Stimulated activated CD8-positive, alpha-beta memory T cell treated with anti-CD3 and anti-CD28 coated beads, Interleukin-15, amount 100 ng/mL, for 24 hours (primary cell): ENCODE measurements at places on chromosomes 13 and 19.

DNA sequence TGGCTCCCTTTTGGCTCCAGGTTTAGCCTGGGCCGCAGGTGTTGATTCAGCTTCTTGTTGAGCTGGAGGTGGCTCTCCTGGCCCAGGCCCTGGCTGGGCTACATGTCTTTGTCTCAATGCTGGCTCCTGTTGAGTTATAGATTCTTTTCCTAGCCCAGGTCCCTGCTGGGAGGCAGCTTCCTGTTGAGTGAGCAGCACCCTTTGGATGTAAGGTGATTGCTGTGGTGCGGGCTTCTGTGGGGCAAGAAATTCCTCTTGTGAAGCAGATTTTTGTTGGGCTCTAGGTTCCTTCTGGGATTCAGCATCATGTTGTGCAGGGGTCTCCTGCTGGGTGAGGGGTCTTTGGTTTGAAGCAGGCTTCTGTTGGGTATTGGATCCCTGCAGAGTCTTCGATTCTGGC is 545 bp downstream of the LIPE start:
- DNase-seq: no peak

GRCh38 chr13:72072261-72072660 is 205.3 kb upstream of the DACH1 start:
- no peak for DNase-seq

- DNase-seq: peak; percentile 38
These were observed at the start of gene ZNF69 for GRCh38 chr19:11887611-11888531. Gene ZNF69 (plus strand): TSS chr19:11887782. CDS start chr19:11887924, 142 bp downstream.

- DNase-seq: no peak
These were observed 426.3 kb downstream of the KCTD12 start for GRCh38 chr13:76459863-76460262.

DNA sequence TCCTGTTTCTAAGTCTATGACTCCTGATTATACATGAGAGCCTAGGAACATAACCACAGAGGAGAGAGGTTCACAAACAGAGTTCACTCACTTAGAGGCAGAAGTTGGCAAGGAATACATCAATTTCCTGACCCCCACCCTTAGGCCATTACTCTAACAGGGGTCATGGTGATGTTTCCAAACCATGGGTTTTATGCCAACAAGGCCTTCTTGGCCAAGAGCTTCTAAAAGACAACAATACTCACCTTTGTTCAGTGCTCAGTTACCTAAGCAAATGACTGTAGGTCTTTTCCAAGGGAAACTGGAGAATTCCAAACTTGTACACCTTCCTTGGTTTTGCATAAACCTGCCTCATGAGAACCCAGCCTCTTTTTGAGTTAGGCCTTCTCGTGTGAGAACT is 52.6 kb downstream of the ERICH4 start:
- no peak for DNase-seq

DNA sequence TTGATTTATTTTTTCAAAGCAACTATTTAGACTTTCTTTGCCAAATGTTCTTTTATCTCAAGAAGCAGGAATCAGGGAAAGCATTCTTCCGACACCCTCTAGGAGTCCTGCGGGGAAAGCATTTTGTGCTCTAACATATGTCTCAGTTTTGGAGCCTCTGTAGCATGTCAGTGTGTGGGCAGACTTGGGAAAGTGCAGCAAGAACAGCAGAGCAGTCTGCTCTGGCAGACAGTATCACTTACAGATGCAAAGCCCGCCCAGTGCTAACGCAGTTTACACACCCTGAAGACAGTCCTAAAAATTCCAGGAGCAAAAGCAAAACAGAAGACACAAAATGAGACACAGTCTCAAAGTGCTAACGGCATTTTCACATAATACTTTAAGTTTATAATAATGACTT is 393.5 kb downstream of the KLF12 start:
- no peak for DNase-seq

DNA sequence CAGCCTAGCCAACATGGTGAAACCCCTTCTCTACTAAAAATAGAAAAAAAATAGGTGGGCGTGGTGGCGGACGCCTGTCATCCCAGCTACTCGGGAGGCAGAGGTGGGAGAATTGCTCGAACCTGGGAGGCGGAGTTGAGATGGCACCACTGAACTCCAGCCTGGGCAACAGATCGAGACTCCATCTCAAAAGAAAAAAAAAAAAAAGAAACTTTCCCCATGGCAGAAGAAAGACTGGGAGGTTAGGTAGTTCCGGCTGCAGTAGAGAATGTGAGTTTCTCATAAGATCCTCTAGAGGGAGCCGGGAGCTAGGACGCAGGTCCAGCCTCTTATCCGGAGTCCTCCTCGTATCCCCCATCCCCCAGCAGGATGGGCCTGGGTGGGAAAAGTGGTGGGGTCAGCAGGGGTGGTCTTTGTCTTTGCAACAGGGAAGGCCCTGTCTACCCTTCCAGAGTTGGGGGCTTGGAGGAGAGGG is 13.2 kb upstream of the CREB3L3 start:
- no peak for DNase-seq

- DNase-seq: no peak
These were observed 8.8 kb downstream of the CYP4F3 start for GRCh38 chr19:15649526-15649925.

- no peak for DNase-seq
These were observed 1.4 kb downstream of the SIAH3 start for GRCh38 chr13:45850027-45850613.

DNA sequence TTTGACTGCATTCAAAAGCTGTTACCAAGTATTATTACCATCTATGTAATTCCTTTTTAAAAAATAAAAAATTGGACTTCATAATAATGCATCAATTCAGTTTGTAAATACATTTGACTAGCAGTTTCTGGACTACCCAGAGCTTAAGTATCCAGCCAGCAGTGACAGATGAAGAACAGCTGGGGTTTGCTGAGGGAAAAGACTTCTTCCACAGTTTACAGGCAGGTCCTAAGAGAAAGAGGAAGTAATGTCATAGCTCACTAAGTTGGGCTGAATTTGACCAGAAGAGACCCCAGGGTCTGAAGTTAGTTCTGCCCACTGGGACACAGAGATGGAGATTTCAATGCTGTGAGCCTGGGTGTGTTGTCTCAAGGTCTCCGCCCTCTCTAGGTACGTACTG is 96.4 kb downstream of the MBNL2 start:
- DNase-seq: no peak

GRCh38 chr13:43242040-43242439 is 218.7 kb downstream of the DNAJC15 start:
- DNase-seq: no peak

- DNase-seq: no peak
These were observed 53.0 kb upstream of the TPM4 start for GRCh38 chr19:16023146-16023915.

GRCh38 chr13:100674572-100674871 is at the start of gene TMTC4:
Gene TMTC4 (minus strand): TSS chr13:100674795. CDS start chr13:100670362, 4,433 bp downstream.
- DNase-seq: no peak

DNA sequence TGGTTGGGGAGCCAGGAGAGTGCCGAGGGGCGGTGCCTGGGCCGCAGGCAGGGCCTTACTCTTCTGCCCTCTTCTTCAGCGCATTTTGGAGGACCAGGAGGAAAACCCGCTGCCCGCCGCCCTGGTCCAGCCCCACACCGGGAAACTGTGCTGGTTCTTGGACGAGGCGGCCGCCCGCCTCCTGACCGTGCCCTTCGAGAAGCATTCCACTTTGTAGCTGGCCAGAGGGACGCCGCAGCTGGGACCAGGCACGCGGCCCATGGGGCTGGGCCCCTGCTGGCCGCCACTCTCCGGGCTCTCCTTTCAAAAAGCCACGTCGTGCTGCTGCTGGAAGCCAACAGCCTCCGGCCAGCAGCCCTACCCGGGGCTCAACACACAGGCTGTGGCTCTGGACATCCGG is 9.4 kb downstream of the PGLS start:
- no peak for DNase-seq

- DNase-seq: no peak
These were observed 593 bp downstream of the ATG4D start for GRCh38 chr19:10544242-10544752.

DNA sequence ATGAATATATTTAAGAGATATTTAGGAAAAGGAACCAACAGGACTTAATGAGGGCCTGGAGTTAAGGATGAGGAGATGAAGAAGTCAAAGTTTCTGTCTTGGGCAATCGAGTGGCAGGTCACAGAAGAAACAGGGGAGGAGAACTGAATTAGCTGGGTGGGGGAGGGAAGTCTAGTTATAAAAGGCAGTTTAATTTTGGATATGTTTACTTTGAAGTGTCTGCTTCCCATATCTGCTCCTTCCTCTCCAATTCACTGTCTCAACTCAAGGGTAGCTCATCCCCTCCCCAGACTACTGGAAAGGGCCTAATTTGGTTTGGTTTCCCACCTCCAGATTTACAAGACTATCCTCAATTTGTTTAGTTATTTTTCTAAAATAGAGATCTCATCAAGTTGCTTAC is 195.9 kb downstream of the VWA8 start:
- DNase-seq: no peak

- DNase-seq: no peak
These were observed 208.7 kb upstream of the OBI1 start for GRCh38 chr13:78867655-78868054.

DNA sequence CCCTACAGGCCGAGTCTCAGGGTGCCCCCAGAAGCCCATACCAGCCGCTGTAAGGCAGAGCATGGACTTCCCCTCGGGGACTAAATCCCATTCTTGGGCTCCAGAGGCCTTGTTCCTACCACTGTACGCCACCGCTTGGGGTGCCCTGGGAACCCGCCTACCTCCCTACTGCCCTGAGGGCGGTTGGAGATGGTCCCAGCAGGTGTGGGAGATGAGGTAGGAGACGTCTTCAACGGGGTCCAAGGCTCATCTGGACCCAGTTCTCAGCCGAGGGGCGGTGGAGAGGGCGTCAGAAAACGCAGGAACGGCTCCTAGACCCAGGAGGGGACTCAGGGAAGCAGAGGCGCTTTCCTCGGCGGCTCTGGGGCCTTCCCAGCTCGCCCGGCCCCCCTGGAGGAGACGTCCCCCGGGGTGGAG is 833 bp upstream of the ZIK1 start:
- DNase-seq: no peak

GRCh38 chr19:33177417-33177979 is 16.6 kb upstream of the LRP3 start:
- no peak for DNase-seq

GRCh38 chr13:59533561-59534555 is 629.9 kb downstream of the DIAPH3 start:
- no peak for DNase-seq

- DNase-seq: no peak
These were observed 104.2 kb downstream of the TDRD3 start for GRCh38 chr13:60501236-60501635.

DNA sequence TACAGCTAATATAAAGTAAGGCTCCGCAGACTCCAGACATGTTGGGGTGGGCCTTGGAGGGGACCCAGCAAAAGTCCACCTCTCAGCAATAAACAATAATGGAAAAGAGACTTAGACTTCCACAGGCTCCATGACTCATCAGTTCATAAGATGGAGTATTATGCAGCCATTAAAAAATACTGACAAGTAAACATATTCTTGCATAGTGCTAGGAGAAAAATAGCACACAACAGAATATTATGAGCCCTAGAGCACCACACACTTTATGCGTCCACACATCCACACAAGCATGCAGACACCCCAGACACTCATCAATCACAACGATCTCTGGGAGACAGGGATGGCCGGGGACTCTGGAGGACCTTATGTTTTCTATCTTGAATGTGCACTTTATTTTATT is 46.0 kb downstream of the PDCD5 start:
- no peak for DNase-seq

- DNase-seq: no peak
These were observed 600 bp downstream of the UBE2S start for GRCh38 chr19:55406826-55407549.

- DNase-seq: peak; percentile 56
These were observed 14.2 kb downstream of the ONECUT3 start for GRCh38 chr19:1767464-1767933.

GRCh38 chr19:45922281-45922680 is 7.7 kb upstream of the NANOS2 start:
- DNase-seq: no peak

- DNase-seq: no peak
These were observed 19.2 kb upstream of the LPAR6 start for GRCh38 chr13:48431987-48432615.

- DNase-seq: no peak
These were observed 811.4 kb downstream of the DACH1 start for GRCh38 chr13:71055644-71056043.

GRCh38 chr19:54189735-54190502 is 539 bp upstream of the MBOAT7 start:
- peak; percentile 97 for DNase-seq

GRCh38 chr13:110663491-110663890 is 42.4 kb downstream of the CARS2 start:
- no peak for DNase-seq

GRCh38 chr13:73991884-73992283 is 142.3 kb downstream of the KLF12 start:
- no peak for DNase-seq
